Neural crest cell (in vitro differentiated cells): ENCODE measurements at places on chromosomes 3 and 15. TPM values are rescaled to one million over a fixed set of nuclear protein-coding genes. Genes with fewer than 3 reads are reported as not detected.

The TM4SF1 gene
- not detected in 2 replicates for total RNA-seq

The NMD3 gene
- total RNA-seq: 40.7 and 42.0 TPM in 2 replicates

DNA sequence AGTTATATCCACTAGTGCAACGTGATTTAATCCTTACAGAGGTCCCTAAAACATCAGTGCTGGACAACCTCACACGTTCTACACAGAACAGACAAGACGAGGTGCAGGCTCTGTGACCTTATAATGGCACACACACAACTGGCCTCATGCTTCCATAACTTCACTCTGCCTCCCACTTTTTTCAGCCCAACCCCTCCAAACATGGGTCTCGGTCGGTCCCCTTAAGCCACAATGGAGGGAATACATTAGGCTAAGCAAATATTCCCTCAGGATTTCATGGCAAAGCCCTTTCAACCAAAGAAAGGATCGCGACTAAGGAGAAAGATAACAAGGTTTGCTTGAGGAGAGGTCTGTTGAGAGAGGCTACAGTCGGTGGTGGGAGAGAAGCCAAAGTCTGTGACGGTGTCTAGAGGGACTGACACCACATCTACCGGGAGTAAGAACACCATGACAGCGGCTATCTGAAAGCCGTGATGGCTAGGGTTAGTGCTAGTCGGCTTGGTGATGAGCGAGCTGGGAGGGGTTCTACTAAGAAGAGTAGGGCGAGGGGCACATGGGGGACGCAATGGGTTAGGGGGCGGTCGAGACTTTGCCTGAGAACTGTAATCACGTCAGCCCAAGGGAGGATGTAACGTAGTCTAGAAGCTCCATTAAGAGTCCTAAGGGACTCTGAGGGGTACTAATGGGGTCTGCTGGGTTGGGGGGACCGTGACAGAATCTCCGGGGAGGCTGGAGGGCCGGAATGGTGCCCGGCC is 1.0 kb downstream of the MYO9A start:
- peak overlapping the region; percentile 61 for H3K27ac ChIP-seq
- peak; percentile 8 for DNase-seq
- no peaks in the 10 kb centered on the region for H3K27me3 ChIP-seq

- H3K4me1 ChIP-seq: no peaks in the 10 kb centered on the region
- H3K36me3 ChIP-seq: no peaks in the 10 kb centered on the region
- H3K4me3 ChIP-seq: no peak overlapping the region
- H3K27me3 ChIP-seq: no peaks in the 10 kb centered on the region
- no peak overlapping the region for H3K27ac ChIP-seq
- no peak for DNase-seq
Measured at GRCh38 chr3:131174752-131175151, 148.1 kb downstream of the NEK11 start.

GRCh38 chr3:16884748-16885592 is at the start of gene PLCL2:
TSS of gene PLCL2 (plus strand) at chr3:16884955. CDS start at chr3:16885040, 85 bp downstream.
- no peaks in the 10 kb centered on the region for H3K36me3 ChIP-seq
- H3K27ac ChIP-seq: peak within 1 kb of the TSS; percentile 91
- peak within 1 kb of the TSS; percentile 95 for H3K4me3 ChIP-seq
- peaks cover 29% of the 10 kb centered on the region for H3K4me1 ChIP-seq
- DNase-seq: peak; percentile 33
- no peaks in the 10 kb centered on the region for H3K27me3 ChIP-seq

DNA sequence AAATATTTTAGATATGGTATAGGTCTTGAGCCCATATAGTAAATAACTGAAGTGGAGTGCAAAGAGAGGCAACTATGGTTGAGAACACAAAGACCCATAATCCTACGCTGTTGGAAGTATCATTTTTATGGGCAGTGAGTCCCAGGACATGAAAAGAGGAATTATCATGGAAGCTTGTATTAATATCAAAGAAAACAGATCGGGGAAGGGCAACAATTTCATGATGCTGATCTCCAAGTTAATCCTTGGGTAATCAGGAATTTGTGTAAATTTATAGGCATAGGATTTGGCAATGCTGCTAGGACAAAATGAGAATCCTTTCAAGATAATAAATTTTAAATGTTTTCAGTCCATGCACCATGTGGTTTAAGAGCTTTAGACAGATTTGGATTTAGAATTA is 40.2 kb upstream of the PYDC2 start:
- no peak overlapping the region for H3K4me3 ChIP-seq
- no peaks in the 10 kb centered on the region for H3K4me1 ChIP-seq
- no peak overlapping the region for H3K27ac ChIP-seq

- H3K27ac ChIP-seq: peak overlapping the region; percentile 76
- peaks cover 10% of the 10 kb centered on the region for H3K36me3 ChIP-seq
- H3K27me3 ChIP-seq: no peaks in the 10 kb centered on the region
- DNase-seq: no peak
- peaks cover 43% of the 10 kb centered on the region for H3K4me1 ChIP-seq
- peak overlapping the region; percentile 92 for H3K4me3 ChIP-seq
Measured at GRCh38 chr15:69415381-69415780, 1.2 kb downstream of the KIF23 start.
